Progenitor cell of endocrine pancreas (in vitro differentiated cells): ENCODE measurements at places on chromosomes 3 and 15. TPM values are rescaled to one million over a fixed set of nuclear protein-coding genes. Genes with fewer than 3 reads are reported as not detected.

DNA sequence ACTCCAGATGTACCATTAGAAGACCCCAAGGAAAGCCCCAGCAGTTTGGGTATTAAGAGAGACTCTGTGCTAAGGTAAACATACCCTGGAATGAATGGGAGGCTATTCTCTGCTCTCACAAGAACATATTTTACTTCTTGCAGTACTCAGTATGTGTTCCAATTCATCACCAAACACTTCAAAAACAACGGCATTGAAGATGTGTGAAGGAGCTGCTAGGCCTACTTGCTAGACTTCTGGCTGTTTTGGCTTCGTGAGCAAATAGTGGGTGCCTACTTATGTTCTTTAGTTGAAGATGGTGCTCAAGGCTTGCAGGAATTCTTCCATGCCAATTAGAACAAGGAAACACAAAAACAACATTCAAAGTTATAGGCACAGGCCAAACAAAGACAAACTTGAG is 514.5 kb downstream of the ROBO1 start:
- H3K4me3 ChIP-seq, result no peak overlapping the region
- DNase-seq, result no peak
- H3K4me1 ChIP-seq, result peaks cover 2% of the 10 kb centered on the region
- no peak overlapping the region for H3K27ac ChIP-seq
- no peaks in the 10 kb centered on the region for H3K36me3 ChIP-seq

ARHGEF3 gene
- total RNA-seq, result 60.4 and 72.2 TPM in 2 replicates

GRCh38 chr15:31487811-31488436 is 161.3 kb downstream of the KLF13 start:
- H3K36me3 ChIP-seq, result peaks cover 13% of the 10 kb centered on the region
- peak; percentile 6 for DNase-seq
- H3K4me3 ChIP-seq, result no peak overlapping the region
- no peak overlapping the region for H3K27ac ChIP-seq
- H3K27me3 ChIP-seq, result peaks cover 27% of the 10 kb centered on the region

CCDC33 gene
- 0.84 and 2.0 TPM in 2 replicates for total RNA-seq

GRCh38 chr3:170760174-170760526 is 109.8 kb downstream of the RPL22L1 start:
- no peaks in the 10 kb centered on the region for H3K27me3 ChIP-seq
- H3K27ac ChIP-seq, result no peak overlapping the region
- DNase-seq, result no peak

- H3K36me3 ChIP-seq, result peaks cover 1% of the 10 kb centered on the region
- no peak overlapping the region for H3K4me3 ChIP-seq
- no peak for DNase-seq
- H3K27me3 ChIP-seq, result peaks cover 21% of the 10 kb centered on the region
Measured at GRCh38 chr3:128588147-128588546, 62.5 kb downstream of the RPN1 start.

DNA sequence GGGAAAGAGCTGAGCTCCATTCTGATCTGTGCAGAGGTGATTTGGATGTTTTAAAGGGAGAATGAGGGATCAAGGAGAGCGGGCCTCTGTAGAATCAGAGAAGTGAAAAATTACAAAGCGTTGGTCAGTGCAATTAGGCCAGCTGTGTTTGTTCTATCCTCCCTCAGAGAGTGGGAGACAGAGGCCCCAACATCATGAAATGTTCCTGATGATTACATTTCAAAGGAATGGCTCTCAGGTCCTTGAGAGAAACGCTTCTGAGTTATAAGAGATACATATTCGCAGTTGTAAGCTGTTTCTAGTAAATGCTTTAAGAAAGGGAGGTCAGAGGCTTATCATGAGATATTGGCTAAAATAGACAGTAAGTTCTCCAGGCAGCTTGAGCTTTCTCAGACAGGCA is 15.7 kb upstream of the CAND2 start:
- peaks cover 17% of the 10 kb centered on the region for H3K4me1 ChIP-seq
- no peak overlapping the region for H3K27ac ChIP-seq
- H3K36me3 ChIP-seq, result no peaks in the 10 kb centered on the region
- H3K4me3 ChIP-seq, result no peak overlapping the region
- no peaks in the 10 kb centered on the region for H3K27me3 ChIP-seq
- no peak for DNase-seq

CPN2 gene
- total RNA-seq, result not detected in 2 replicates

DNA sequence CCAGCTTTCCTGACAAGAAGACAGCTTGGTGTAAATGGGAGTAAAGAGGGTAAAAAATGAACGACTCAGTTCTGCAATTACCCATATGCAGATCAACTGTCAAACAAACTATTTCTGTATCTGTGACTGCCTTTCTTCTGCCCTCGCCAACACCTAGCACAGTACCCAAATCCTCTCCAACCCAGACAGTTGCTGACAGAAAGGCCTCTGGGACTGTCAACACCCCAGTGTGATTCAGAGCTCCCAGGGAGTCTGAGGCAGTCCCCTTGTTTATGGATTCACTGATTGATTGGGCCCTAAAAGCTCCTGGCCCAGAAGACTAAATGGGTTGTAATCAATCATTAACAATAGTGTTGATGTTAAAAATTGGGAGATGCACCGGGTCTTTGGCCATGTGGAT is 20.2 kb downstream of the IL17RD start:
- peaks cover 7% of the 10 kb centered on the region for H3K36me3 ChIP-seq
- no peak overlapping the region for H3K4me3 ChIP-seq
- peaks cover 37% of the 10 kb centered on the region for H3K4me1 ChIP-seq
- DNase-seq, result no peak
- H3K27ac ChIP-seq, result no peak overlapping the region
- H3K27me3 ChIP-seq, result no peaks in the 10 kb centered on the region

ATP8B4 gene
- 0.95 and 0.98 TPM in 2 replicates for total RNA-seq

DNA sequence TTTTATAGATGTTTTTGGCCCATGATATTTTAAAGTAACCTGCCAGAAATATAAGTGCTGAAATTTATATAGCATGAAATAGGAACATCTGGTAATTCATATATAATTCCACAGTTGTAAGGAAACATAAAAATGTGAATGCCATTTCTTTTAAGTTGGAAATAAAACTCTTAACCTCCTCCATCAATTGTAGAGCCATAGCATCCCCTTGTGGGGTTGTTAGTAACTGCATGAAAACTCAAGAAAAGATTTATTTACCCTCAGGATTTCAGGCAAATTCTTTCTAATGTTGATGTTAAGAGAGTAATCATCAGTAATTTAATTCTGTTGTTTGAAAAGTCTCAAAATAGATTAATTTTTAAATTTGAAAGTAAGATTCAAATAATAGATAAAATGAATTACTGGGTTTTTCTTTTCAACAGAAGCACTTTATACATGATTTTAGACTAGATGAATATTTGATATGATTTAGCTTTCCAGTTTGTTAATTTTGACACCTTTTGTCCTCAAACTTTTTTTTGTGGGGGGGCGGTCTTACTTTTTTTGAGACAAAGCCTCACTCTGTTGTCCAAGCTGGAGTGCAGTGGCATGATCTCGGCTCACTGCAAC is 74.7 kb downstream of the RASA2 start:
- no peak overlapping the region for H3K4me3 ChIP-seq
- no peaks in the 10 kb centered on the region for H3K4me1 ChIP-seq
- no peak overlapping the region for H3K27ac ChIP-seq
- no peaks in the 10 kb centered on the region for H3K27me3 ChIP-seq

DNA sequence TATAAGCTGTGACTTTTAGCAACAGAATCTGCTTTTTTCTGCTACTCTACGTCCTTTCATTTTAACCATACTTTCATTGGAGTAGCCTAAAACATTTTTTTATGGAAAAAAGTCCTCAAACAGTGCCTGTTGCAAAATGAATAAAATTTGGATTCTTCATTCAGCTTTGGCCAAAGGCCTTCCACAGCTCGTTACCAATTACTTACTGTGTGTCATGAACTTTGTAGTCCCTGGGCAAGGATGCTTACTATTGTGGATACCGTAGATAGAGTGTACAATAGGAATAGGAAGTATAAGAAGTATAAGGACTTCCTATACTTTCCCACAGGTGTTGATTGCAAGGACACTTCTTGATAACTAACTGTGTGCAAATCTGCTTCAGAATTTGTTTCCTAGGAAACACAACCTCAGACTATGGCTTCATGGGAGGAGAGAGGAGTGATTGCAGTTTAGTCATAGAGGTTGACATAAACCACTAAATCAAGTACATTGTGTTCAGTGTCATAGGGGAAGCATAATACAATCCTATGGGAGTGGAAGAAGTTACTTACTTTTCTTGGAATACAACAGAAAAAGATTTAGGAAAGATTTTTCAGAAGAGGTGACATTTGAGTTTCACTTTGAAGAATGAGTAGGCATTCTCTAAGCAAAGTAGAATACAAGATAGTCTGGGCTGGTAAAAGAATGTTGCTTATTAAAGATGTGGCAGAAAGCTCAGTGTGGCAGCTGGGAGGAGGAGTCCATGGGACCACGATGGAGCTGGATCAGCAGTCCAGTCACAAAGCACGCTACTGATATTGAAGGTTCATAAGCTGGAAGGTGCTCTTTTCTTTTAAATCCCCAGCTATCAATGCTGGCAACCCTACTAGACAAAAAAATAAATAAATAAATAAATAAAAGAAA is 309.7 kb upstream of the TPRG1 start:
- DNase-seq, result no peak
- no peak overlapping the region for H3K4me3 ChIP-seq
- H3K36me3 ChIP-seq, result peaks cover 7% of the 10 kb centered on the region
- no peak overlapping the region for H3K27ac ChIP-seq
- H3K4me1 ChIP-seq, result peaks cover 2% of the 10 kb centered on the region

DNA sequence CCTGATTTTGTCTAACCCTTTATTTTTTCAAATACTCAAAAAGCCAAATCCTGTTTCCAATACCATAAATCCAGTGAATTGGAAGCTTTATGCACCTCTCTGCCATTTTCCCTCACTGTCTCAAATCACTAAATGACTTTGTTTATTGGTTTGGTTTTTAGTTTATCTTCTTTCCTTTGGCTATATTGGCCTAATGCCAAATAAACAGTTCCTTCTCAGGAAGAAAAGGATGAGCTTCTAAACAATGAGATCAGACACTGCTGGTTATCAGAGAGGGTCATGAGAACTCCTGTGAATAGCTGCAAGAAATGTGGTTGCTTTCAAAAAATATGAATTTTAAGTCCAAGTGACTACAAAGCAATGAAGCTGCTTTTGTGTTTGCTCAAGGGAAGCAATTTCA is 359.9 kb downstream of the MECOM start:
- peaks cover 52% of the 10 kb centered on the region for H3K4me1 ChIP-seq
- DNase-seq, result no peak
- H3K4me3 ChIP-seq, result no peak overlapping the region
- no peaks in the 10 kb centered on the region for H3K27me3 ChIP-seq

RARB gene
- total RNA-seq, result 26.3 and 30.0 TPM in 2 replicates

CORO2B gene
- total RNA-seq, result 1.5 and 2.0 TPM in 2 replicates

GRCh38 chr3:104961851-104962250 is 404.9 kb upstream of the ALCAM start:
- no peaks in the 10 kb centered on the region for H3K36me3 ChIP-seq
- no peak overlapping the region for H3K4me3 ChIP-seq
- H3K4me1 ChIP-seq, result peaks cover 6% of the 10 kb centered on the region
- no peaks in the 10 kb centered on the region for H3K27me3 ChIP-seq
- no peak overlapping the region for H3K27ac ChIP-seq

RMDN3 gene
- 23.4 and 25.9 TPM in 2 replicates for total RNA-seq

EPHA3 gene
- total RNA-seq, result 0.17 and 0.38 TPM in 2 replicates

DNA sequence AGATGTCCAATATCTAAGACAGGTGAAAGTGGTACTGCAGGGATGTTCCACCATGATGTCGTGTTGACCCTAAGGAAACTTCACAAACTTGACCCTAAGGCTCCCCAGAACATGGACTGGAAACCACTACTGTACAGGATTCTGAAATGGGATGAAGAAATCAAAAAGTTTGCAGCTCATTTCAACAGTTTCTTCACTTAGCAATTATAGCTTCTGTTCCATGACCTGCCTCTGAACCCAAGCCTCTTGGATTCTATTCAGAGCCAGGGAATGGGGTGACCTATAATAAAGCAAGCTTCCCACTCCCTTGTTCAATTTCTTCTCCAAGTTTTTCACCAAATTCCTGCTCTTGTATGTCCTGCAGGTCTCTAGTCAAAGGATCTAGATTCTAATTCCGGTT is 40.7 kb downstream of the DUT start:
- DNase-seq, result no peak
- H3K4me1 ChIP-seq, result peaks cover under 1% of the 10 kb centered on the region
- H3K27me3 ChIP-seq, result peaks cover 5% of the 10 kb centered on the region
- H3K27ac ChIP-seq, result no peak overlapping the region
- H3K36me3 ChIP-seq, result no peaks in the 10 kb centered on the region

SI gene
- total RNA-seq, result 2.0 and 2.7 TPM in 2 replicates

GRCh38 chr3:129268396-129268795 is 10.3 kb upstream of the HMCES start:
- no peaks in the 10 kb centered on the region for H3K4me1 ChIP-seq
- H3K36me3 ChIP-seq, result peaks cover 28% of the 10 kb centered on the region
- no peak for DNase-seq
- no peaks in the 10 kb centered on the region for H3K27me3 ChIP-seq
- H3K27ac ChIP-seq, result no peak overlapping the region
- no peak overlapping the region for H3K4me3 ChIP-seq

DAZL gene
- total RNA-seq, result not detected in 2 replicates

GRCh38 chr3:137222736-137223225 is 265.0 kb downstream of the IL20RB start:
- H3K27me3 ChIP-seq, result peaks cover 24% of the 10 kb centered on the region
- H3K4me3 ChIP-seq, result no peak overlapping the region
- H3K36me3 ChIP-seq, result no peaks in the 10 kb centered on the region

GRCh38 chr3:127451321-127451720 is 139.2 kb downstream of the TPRA1 start:
- no peak overlapping the region for H3K4me3 ChIP-seq
- H3K4me1 ChIP-seq, result no peaks in the 10 kb centered on the region
- no peak overlapping the region for H3K27ac ChIP-seq

- no peak for DNase-seq
- H3K27me3 ChIP-seq, result peaks cover 7% of the 10 kb centered on the region
- no peaks in the 10 kb centered on the region for H3K4me1 ChIP-seq
- no peak overlapping the region for H3K27ac ChIP-seq
Measured at GRCh38 chr15:62257996-62258521, 93.0 kb upstream of the C2CD4B start.

- peaks cover 14% of the 10 kb centered on the region for H3K4me1 ChIP-seq
- H3K27ac ChIP-seq, result no peak overlapping the region
- no peaks in the 10 kb centered on the region for H3K27me3 ChIP-seq
Measured at GRCh38 chr3:190345878-190346277, 23.6 kb upstream of the CLDN1 start.

RGMA gene
- total RNA-seq, result 11.4 and 11.8 TPM in 2 replicates

DNA sequence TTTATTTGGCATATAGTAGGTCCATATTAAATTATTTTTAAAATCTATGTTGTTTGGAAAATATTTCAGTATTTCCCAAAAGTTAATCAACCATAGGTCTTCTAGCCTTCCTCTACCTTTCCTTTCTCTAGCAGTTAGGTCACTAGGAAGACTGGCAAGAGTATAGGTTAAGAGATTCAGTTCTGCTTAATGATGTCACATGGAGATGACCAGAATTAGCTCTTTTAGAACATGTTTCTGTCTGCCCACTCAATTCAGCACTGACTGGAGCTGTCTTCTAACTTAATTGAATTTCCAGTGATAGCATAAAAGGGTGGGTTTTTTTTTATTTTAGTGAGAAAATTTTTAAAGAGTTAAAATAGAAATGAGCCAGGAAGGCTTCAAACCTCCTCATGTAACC is 23.8 kb upstream of the ZBED2 start:
- DNase-seq, result no peak
- peaks cover 4% of the 10 kb centered on the region for H3K27me3 ChIP-seq
- no peaks in the 10 kb centered on the region for H3K4me1 ChIP-seq
- no peaks in the 10 kb centered on the region for H3K36me3 ChIP-seq
